ENCODE measurements at places on chromosomes 3 and 15.

DNA sequence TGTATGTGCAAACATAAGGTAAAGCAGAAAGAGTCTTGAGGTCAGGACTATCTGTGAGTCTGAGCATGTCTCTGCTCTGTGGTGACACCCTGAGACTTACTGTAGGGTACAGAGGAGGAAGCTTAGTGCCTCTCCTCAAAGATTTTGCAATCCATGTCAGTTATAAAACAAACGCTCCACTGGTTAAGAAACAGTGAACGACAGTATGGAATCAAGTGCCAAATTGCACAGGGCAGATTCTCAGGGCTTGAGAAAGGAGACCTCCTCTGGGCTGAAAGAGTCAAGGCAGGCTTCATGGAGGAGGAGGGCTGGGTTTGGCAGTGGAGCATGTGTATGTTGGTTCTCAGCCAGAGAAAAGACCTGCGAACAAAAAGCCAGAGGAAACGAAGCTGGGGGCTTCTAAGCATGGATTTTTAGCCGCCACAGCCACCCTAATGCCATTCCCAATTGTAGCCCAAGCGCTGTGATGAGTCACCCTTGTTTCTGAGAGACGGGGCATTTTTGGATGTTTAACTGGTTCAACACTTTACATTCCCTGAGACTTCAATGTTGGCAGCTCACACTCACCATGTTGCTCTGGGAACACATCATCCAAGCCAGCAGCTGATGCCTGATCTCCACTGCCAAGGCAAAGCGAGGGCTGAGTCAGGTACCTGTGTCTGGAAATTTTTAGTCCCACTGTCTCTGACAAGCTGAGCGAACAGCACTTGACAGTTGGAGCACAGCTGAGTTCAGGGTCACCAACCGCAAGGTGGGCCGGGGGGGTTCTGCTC lies 3.4 kb upstream of the DGKG start:
- no peak for DNase-seq

DNA sequence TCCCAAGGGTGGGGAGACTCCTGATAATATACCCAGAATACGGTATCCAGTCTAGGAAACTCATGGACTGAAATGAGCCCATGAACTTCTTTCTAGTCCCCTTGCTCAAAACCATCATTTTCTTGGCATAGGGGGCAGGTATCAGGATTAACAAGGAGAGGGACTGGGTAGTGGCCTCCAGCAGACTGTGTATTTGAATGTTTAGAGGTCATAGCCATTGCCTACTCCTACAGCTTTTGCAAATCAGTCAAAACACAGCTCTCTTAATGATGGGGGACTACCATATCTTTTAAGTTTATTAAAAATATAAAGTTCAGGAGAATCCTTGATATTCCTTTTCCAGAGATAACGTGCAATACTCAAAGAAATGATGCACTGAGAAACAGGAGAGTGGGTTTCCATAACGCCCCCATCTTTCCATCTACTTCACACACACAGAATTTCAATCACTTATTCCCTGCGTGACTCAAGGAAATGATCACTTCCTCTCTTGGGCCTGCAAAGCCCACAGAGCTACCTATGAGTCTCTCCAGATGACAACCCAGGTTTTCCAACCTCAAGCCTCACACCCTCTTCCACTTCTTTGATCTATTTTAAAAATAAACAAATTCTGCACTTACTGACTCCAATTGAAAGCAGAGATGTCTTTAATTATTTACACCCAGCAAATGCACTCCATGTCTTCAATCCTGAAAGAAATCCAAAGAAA lies 584.0 kb upstream of the LMCD1 start:
- no peak for DNase-seq

GRCh38 chr3:111197485-111197884 lies 125.9 kb downstream of the NECTIN3 start:
- no peak for DNase-seq

DNA sequence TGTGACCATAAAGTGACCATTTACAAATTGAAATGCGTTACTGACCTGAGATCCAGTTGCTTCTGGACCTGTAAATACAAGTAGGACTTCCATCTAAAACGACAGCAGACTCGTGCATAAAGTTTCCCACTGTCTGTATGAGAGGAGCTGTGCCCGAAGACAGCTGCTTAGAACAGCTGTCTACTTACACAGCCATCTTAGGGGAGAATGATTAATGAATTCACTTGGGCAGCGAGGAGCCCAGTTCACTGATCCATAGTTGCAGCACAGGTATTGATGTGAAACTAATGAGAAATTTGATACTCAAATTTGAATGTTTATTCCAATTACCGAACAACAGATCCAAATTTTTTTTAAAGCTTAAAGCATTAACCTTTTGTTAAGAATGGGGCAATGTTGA lies 748.1 kb downstream of the NR2F2 start:
- no peak for DNase-seq

DNA sequence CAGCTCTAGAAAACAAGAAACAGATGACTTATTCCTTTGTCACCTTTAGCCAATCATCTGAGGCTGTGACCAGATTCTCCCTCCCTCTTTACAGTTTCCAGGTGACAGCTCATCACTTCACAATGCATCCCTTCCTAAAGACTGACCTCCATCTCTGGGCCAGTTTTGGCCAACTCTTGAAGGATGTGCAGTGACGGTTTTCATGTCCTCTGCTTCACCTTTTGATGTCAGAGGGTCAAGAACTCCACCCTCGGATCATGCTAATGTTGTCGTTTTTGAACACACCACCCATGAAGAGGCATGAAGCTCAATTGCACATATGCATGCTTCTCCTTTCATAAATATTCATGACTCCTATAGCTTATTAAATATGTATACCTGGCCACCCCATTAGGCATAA lies 161.2 kb upstream of the SYNPR start:
- DNase-seq: no peak

GRCh38 chr15:66644869-66645268 lies 57.2 kb upstream of the SMAD6 start:
- DNase-seq: no peak

- DNase-seq: no peak
These were observed 16.3 kb downstream of the BMF start for GRCh38 chr15:40092256-40092978.

- no peak for DNase-seq
These were observed 196.4 kb upstream of the HES1 start for GRCh38 chr3:193939527-193939926.

DNA sequence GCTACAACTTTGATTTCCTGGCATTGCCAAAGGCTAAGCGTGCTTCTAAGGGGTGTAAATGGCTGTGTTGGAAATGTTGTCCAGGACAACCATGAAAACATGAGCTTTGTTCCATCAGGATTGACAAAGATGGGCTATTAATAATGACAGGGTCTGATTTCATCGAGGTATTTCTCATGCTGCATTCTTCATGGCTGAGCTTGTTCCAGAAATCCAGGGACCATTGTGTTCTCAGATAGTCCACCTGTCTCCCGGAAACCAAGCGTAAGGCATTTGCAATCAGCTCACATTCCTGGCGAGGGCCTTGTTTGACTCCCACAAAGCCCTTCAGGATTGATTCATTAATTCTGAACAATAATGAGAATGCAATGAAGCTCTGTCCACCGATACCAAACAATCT lies 111.3 kb downstream of the CD47 start:
- DNase-seq: no peak

DNA sequence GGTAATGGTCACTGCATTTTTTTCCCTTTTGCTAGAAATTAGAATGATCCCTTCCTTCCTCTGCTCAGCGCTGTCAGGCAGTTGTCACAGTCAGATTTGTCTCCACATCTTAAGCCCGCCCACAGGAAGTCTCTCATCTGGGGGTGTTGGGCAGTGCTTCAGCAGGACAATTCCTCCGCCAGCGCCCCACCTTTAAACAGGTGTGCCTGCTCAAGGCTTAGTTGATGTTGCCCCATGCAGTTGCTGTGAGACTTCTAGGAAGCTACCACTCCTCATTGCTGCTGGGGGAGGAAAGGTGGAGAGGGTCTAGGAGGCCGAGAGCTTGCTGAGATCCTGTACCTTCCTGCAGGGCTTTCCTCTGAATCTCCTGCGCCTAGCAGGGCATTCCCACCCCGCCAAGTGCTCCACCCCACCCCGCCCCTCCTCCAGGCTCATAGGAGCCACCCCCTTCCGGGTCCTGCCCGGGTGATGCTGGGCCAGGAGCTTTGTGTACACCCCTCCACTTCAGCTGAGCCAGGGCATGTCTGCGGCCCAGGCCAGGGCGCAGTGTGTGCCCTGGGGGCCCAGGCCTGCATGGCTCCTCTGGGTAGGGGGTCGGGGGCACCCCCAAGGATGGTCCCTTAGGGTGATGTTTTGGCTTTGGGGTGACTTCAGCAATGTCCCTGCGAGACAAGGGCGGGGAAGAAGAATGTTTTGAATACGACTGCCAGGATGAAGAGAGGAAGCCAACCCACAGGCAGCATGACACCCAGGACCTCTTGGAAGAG lies 68.7 kb downstream of the TRAK1 start:
- peak; percentile 11 for DNase-seq

GRCh38 chr15:22956257-22956977 lies 23.8 kb downstream of the CYFIP1 start:
- no peak for DNase-seq

- no peak for DNase-seq
These were observed 253.5 kb downstream of the CDIN1 start for GRCh38 chr15:36832774-36833463.

- DNase-seq: no peak
These were observed 128.5 kb downstream of the RBMS3 start for GRCh38 chr3:29409409-29409808.

- DNase-seq: no peak
These were observed 4.0 kb upstream of the SEMA3F start for GRCh38 chr3:50150863-50151686.

DNA sequence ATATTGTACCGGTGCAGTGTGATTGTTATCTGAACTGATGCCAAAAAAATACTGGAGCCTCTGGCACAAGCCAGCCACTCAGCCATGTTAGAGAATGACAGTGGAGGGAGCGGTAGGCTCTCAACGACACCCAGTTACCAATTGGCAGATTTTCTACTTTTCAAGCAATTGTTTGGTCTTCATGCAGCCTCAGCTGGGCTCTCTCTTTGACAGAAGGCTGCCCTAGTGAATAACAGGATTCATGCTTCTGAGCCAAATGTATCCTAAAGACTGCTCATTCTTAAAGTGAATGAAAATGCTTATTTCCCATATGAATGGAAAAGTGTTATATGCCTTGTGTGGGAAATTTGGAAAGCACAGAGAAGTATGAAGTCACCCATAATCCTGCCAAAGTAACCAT lies 261.2 kb upstream of the TRIM42 start:
- no peak for DNase-seq

- DNase-seq: no peak
These were observed 585 bp downstream of the SLCO3A1 start for GRCh38 chr15:91853948-91854638.

DNA sequence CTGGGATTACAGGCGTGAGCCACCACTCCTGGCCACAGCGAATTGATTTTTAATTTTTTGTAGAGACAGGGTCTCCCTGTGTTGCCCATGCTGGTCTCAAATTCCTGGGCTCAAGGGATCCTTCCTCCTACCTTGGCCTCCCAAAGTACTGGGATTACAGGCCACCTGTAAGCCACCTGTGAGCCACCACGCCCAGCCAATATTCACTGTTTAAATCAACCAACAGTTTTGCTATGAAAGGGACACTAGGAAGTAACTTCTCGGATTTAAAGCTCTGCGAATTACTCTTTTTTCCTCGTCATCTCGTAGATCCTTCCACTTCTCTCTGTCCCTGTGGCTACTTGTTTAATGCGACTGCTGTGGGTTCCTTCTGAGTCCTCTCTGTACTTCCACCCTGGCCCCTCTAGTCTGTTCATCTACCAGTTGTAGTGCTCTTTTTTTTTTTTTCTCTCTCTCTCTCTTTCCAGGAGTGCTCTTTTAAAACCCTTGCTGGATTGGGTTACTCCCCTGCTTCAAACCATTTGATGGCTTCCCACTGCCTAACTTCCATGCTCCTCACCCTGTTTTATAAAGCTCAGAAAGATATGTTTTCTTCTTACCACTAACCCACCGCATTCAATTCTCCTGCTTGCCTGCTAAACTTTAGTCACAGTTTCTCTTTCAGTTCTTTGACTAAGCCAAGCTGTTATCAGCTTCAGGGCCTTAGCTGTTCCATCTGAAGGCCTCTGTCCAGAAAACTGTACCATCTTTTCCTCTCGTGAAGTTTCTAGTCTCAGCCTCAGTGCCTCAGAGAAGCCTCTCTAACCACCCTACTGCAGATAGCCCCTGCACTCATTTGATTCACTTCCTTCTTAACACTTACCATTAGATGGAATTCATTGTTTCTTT lies 12.4 kb downstream of the RTF1 start:
- DNase-seq: no peak

DNA sequence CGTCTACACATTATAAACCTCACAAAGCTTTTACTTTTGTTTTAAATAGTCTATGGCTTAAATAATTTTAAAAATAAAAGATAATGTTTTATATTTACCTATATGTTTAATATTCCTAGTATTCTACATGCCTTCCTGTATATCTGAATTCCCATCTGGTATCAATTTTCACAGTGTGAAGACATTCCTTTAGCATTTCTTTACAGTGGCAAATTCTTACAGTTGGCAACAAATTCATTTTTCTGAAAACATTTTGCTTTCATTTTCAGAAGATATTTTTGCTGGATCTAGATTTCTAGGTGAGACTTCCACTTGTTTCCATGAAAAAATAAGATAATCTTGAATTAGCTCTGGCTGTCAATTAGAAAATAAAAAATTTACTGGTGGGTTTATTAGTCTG lies 471.4 kb upstream of the NAALADL2 start:
- DNase-seq: no peak

DNA sequence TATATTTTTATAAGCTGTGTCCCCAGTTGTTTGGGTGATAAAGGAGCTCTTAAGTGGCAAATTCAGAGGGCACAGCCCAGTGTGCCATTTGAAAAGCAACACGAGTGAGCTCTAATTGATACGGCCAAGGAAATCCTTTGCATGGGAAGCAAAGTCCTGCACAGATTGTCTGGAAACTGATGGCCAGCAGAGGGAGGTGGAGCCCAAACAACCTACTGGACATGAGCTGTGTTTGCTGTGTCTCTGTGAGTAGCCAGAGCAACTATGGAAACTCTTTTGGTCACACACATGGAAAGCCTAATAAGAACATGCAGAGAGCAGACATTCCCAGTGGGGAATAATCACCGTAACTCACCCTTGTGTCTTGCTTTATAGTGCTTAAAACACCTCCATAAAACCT lies 24.4 kb downstream of the ONECUT1 start:
- DNase-seq: no peak

- no peak for DNase-seq
These were observed 64.3 kb upstream of the BCL6 start for GRCh38 chr3:187809612-187809991.

DNA sequence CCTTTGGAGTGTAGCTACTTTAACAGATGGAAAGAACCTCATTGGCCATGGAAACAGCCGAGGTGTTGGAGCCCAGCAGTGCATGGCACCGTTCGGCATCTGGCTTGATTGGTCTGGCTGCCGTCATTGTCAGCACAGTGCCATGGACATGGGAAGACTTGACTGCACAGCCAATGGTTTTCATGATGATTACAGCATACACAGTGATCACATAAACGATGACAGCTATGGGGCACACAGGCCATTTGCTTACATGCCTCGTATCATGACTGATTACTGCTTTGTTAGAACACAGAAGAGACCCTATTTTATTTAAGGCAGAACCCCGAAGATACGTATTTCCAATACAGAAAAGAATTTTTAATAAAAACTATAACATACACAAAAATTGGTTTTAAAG lies 44.1 kb downstream of the PGPEP1L start:
- DNase-seq: no peak

All from stimulated activated CD8-positive, alpha-beta memory T cell treated with anti-CD3 and anti-CD28 coated beads, Interleukin-4, amount 100 ng/mL, for 1 hour (primary cell).